Stimulated activated CD8-positive, alpha-beta memory T cell treated with anti-CD3 and anti-CD28 coated beads, Interleukin-12 subunit alpha, Interleukin-12 subunit beta, amount 100 ng/mL, for 1 hour (primary cell): ENCODE measurements at places on chromosomes 7 and 10.

DNA sequence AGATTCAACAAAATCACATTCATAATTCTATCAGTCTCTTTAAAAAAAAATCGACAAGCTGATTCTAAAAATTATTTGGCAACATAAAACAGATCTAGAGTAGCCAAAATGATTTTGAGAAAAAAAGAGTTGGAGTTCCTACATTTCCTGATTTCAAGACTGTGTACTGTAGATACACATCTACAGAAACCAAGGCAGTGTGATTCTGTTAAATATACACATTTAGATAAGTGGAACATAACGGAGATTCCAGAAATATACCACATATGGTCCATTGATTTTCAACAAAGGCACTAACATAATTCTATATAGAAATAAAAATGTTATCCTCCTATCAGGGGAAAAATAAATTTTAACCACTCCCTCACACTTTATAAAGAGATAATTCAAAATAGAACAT is 467.0 kb downstream of the ADRA2A start:
- DNase-seq, result no peak

DNA sequence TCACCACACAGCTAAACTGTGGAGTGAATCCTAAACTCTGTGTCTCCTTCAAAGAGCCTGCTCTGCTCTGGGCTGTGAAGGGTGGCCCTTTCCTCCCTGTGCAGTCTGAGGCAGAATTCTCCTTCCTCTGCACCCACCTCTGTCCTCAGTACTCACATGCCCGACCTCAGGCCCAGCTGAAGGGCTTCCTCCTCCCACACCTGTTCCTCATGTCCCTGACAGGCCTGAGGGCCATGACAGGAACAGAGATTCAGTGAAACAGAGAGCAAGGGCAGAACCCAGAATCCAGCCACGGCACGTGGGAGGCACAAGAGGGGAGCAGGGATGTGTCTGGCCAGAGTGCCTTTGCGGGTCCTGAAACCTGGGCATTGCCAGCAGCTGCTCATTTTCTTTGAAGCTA is 13.9 kb downstream of the CREB3L2 start:
- no peak for DNase-seq

DNA sequence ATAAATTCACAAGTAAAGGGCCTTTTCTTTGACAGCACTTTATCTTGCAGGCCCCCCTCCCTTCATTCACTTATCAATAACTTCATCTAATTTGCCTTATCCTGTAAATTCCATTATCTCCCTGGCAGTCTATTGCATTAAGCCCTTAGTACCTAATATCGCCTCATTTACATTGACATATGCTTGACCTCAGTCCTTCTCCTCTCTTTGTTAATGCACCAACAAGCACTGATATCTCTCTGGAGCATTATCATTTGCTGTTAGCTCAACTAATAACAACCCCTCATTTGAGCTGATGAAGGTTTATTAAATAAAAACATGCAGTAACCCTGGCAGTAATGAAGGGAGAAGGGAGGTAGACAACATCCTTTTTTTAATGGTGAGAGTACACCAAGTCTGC is 46.8 kb downstream of the EXOC4 start:
- DNase-seq, result no peak

DNA sequence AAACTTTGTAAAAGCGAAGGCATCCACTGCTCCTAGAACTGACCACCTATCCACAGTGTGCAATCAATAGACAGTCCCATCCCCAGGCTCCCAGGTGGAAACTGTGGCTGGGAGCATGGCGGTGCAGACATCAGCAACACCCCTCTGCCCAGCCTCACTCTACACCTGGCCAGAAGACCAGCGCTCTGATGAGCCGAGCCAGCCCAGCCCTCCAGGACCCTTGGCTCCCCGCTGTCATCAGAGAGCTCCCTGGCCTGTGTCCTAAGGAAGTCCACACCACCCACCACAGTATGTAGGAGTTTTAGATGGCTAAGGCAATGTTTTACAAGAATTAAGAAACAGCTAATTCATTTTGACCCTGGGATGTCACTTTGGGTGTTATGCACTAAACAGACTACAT is 81.0 kb downstream of the VOPP1 start:
- no peak for DNase-seq

GRCh38 chr7:107563081-107563774 is 492 bp downstream of the COG5 start:
- peak; percentile 17 for DNase-seq

GRCh38 chr7:85104432-85105205 is 82.2 kb downstream of the SEMA3D start:
- DNase-seq, result no peak
